M059J (cell line): ENCODE measurements at places on chromosomes 1 and 21.

- peak; percentile 44 for DNase-seq
These were observed 66.4 kb upstream of the LPGAT1 start for GRCh38 chr1:211896958-211897357.

DNA sequence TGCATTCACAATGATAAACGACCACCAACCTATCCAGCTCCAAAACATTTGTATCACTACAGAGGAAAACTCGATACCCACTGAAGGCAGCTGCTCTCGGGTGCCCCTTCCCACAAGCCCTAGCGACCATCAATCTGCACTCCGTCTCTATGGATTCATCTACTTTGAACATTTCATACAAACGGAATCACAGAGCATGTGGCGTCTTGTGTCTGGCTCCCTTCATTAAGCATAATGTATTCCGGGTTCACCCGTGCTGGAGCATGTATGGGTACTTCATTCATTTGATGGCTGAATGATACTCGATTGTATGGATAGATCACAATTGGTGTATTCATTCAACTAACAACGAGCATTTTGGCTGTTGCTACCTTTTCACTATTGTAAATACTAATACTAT, 340.2 kb downstream of the SMYD3 start:
- DNase-seq = no peak

- DNase-seq = peak; percentile 27
These were observed 39.6 kb downstream of the NUF2 start for GRCh38 chr1:163361123-163361934.

- DNase-seq = peak; percentile 82
These were observed 53.9 kb upstream of the PTGFRN start for GRCh38 chr1:116855773-116856201.

- DNase-seq = no peak
These were observed 3.5 kb upstream of the PADI1 start for GRCh38 chr1:17201201-17202021.

DNA sequence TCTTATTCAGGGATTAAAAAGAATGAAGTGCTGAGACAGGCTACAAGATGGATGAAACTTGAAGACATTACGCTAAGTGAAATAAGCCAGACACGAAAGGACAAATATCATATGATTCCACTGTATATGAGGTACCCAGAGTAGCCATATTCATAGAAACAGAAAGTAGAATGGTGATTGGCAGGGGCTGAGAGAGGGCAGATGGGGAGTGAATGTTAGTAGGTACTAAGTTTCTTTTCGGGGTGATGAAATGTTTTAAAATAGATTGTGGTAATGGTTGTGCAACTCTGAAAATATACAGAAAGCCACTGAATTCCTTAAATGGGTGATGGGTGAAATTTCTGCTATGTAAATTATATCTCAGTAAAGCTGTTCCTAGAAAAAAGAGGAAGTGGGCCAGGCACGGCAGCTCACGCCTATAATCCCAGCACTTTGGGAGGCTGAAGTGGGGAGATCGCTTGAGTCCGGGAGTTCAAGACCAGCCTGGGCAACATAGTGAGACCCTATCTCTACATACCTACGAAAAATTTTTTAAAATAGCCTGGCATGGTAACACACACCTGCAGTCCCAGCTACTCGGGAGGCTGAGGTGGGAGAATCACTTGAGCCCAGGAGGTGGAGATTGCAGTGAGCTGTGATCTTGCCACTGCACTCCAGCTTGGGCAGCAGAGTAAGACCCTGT, 15.9 kb downstream of the SLC27A3 start:
- peak; percentile 81 for DNase-seq

- DNase-seq = peak; percentile 85
These were observed 20.5 kb upstream of the THRAP3 start for GRCh38 chr1:36203554-36204346.

DNA sequence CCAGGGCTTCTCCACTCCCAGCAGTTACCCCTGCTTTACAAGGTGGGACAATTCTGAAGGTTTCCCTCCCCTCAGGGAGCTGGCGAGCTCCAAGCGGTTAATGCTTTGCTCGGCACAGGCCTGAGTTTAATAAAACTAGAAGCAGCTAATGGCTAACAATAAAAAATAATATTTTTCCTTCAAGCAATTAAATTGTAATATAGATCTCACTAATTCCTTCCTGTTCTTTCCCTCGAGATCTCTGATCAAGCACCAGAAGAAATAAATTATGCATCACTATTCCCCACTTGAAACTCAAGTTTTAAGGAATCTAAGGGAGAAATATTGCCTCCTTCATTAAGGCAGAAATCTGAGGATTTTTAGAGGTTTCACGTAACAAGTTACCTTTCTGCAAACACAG, 42.9 kb downstream of the GLIS1 start:
- no peak for DNase-seq

- DNase-seq = no peak
These were observed 48.1 kb downstream of the PCNT start for GRCh38 chr21:46372014-46372485.

- no peak for DNase-seq
These were observed 63.2 kb downstream of the CD58 start for GRCh38 chr1:116507631-116508030.

GRCh38 chr21:21688889-21689288, 690.7 kb downstream of the NCAM2 start:
- DNase-seq = peak; percentile 50

- DNase-seq = peak; percentile 52
These were observed 20.1 kb downstream of the CFHR5 start for GRCh38 chr1:196997423-196997822.

- DNase-seq = no peak
These were observed 27.8 kb upstream of the FMOD start for GRCh38 chr1:203378556-203379245.

DNA sequence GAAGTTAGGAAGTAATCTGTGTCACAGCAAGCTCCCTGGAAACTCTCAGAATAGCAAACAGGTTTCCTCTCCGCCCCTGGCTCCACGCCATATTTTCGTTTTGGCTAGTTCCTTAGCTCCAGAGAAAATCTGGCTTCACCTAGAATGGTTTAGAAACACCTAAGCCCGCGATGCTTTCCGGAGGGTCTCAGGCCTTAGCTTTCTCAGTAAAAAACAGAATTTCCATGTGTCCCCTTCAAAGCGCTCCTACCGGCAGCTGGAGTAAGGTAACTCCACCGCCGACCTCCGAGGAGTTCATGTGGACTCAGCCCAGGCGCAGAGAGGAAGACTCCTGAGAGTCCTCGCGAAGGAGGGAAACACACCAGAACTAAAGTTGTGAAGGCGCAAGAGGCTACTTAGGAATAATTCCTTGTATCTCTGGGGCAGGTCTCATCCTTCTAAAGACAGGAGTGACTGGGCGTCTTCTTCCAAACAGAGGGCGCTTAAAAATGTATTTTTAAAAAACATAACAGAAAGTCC, 406 bp downstream of the KIAA0040 start:
- peak; percentile 55 for DNase-seq

GRCh38 chr1:172914501-172915144, 136.1 kb downstream of the TNFSF18 start:
- peak; percentile 97 for DNase-seq

DNA sequence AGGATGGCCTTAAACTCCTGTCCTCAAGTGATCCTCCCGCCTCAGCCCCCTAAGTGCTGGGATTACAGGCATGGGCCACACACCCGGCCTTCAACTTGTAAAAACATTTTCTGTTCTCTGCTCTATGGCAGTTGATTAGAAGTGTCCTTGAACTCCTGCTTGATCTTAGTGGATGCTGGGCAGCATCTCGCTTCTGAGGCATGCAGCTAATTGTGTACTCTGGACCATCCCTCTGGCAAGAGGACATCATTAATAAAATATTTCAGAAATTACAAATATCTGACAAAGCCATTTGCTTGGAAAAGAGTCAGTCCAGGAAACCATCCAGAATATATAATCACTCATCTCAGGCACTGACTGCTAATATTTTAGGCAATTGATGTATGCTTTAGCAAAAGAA, 8.1 kb downstream of the NGF start:
- peak; percentile 45 for DNase-seq

DNA sequence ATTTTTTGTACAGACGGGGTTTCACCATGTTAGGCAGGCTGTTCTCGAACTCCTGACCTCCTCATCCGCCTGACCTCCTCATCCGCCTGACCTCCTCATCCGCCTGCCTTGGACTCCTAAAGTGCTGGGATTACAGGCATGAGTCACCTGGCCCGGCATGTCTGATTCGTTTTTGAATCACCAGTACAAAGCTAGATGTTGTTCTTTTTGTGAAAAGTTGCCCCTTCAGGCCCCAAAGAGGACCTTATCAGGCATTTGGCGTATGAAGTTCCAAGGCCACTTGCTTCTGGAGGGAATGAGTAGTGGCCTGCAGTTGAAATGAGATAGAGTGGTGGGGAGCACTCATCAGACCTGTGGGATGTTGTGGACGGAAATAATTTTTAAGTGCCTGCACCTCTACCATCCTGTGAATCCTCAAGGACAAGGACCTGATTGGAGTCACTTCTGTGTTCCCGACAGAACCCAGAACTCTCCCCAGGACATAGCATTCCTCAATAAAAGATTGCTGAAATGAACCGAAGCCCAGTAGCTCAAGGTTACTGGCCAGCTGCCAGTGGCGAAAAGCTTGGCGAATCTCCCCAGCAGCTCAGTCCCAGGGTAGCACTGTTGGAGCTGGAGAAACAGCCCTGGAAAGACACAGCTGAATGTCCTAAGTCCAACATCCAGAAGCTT, 50.1 kb downstream of the NDUFS5 start:
- DNase-seq = peak; percentile 67
